ENCODE measurements at places on chromosomes 16 and 17. TPM values are rescaled to one million over a fixed set of nuclear protein-coding genes. Genes with fewer than 3 reads are reported as not detected.
A peak's percentile ranks its signal among the peaks of the same experiment; 100 is the strongest.

The TSR3 gene
- total RNA-seq, result 72.3 TPM

The HLF gene
- 13.4 TPM for total RNA-seq

The SRRM2 gene
- total RNA-seq, result 416 TPM

The ZG16 gene
- total RNA-seq, result not detected

The CD79B gene
- total RNA-seq, result 3.4 TPM

GRCh38 chr17:17902376-17902775, 65.6 kb upstream of the SREBF1 start:
- no peak for DNase-seq

GRCh38 chr16:85534536-85535351, 78.4 kb upstream of the GSE1 start:
- no peak for DNase-seq

DNA sequence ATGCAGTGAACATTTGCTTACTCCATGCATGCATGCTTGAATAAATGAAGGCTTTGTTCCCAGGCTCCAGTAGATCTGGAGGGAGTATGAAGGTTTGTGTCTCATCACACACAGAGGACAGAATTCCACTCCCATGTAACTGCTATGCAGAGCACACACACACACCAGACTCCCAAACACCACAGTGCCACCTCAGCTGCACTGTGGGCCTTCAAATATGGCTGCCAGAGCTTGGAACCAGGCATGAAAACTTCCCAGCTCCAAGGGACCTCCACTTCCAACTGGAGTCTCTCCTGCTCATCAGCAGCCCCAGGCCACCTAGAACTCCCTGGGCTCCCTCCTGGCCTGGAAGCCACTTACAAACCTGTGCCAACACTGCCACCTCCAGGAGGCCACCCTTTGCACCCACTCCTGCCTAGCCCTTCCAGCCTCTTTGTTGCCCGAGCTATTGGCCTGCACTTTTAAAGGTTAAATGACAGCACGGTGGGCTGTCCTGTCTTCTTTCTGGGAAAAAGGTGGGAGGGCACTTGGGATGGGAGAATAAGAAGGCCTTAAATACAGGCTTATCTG, 151.2 kb downstream of the ZNF423 start:
- no peak for DNase-seq

- peak; percentile 89 for DNase-seq
Measured at GRCh38 chr16:48156790-48157209, 1.0 kb upstream of the ABCC12 start.

DNA sequence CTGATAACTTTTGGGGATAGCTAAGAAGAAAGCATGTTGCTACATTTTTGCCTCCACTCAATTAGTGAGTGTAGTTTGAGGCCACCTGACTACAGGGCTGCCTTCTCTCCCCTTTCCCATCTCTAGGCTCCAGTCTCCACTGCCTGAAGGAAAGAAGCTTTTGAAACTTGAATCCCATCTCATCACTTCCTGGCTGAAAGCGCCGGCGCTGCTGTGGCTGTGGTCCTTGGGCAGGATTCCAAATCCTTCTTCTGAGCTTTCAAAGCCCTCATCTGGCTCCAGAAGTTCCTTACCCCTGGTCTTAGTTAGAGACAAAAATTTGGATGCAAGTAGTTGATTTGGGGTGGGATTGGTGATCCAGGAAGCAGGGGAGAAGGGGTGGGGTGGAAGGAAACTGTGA, 119.4 kb downstream of the FOXL1 start:
- no peak for DNase-seq

GRCh38 chr16:76910931-76911330, 280.1 kb upstream of the MON1B start:
- DNase-seq, result no peak

GRCh38 chr16:71882505-71883167, 1.3 kb downstream of the ZNF821 start:
- peak; percentile 72 for DNase-seq

GRCh38 chr17:38508954-38509771, 80.9 kb downstream of the ARHGAP23 start:
- peak; percentile 50 for DNase-seq

- no peak for DNase-seq
Measured at GRCh38 chr17:62653826-62654761, 26.6 kb downstream of the MRC2 start.

- DNase-seq, result no peak
Measured at GRCh38 chr17:40675905-40676304, 10.9 kb upstream of the KRT222 start.

- DNase-seq, result no peak
Measured at GRCh38 chr16:86763819-86764218, 185.5 kb downstream of the FOXL1 start.

DNA sequence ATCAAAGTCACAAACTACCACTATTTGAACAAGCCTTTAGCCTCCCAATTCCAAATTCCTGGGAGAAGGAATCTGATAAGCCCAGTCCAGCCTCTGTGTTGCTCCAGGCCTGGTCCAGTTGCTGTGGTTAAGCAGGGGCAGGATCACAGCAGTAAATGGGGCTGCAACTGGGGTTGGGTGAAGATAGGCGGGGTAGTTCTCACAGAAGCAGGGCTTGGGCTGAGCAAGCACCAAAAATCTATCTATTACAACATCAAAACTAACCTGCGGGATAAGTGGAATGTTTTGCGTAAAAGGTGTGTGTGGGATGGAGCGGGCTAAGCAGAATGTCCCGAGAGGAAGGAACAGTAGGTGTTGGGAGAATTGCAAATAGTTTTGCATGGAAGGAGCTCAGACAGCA, 23.0 kb upstream of the RNF135 start:
- DNase-seq, result no peak

- DNase-seq, result no peak
Measured at GRCh38 chr17:15452746-15453145, 14.7 kb downstream of the CDRT4 start.
